ENCODE measurements at places on chromosomes 13 and 19.

- no peak for DNase-seq
Observed at GRCh38 chr13:43405457-43405856, 381.3 kb downstream of the ENOX1 start.

DNA sequence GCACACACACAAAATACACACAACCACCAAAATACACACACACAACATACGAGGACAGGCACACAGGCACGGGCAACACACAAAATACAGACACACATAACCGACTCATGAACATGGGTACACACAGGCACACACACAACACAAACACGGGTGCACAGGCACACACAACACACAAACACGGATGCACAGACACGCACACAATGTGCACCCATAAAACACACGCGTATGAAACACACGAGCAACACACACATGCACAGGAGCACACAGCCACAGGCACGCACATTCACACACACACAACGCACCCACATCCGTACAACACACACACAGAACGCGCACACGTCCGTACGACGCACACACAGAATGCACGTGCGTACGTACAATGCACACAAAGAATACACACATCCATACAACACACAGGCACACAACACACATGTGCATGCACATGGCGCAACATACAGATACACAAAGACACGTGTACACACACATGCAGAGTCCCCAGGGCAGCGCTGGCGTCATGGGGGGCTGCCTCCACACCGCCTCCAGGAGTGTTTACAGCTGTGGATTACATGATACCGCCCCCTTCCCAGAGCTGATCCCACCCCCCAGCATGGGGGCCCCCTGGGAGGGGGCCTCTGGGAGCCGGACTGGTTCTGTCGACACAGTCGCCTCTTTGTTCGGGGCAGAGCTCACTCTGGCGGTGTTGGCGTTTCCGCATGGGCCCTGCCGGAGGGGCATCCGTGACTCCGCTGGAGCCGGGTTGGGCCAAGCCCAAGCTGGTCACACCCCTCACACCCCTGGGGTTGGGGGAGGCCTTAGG, 2.9 kb downstream of the SBNO2 start:
- DNase-seq, result no peak

- DNase-seq, result no peak
Observed at GRCh38 chr13:30307971-30308290, 580 bp upstream of the KATNAL1 start.

GRCh38 chr13:98014766-98015165, 61.3 kb downstream of the IPO5 start:
- no peak for DNase-seq

GRCh38 chr19:39818626-39819097, 15.3 kb downstream of the DYRK1B start:
- DNase-seq, result no peak

- no peak for DNase-seq
Observed at GRCh38 chr13:106433066-106433465, 102.4 kb downstream of the EFNB2 start.

DNA sequence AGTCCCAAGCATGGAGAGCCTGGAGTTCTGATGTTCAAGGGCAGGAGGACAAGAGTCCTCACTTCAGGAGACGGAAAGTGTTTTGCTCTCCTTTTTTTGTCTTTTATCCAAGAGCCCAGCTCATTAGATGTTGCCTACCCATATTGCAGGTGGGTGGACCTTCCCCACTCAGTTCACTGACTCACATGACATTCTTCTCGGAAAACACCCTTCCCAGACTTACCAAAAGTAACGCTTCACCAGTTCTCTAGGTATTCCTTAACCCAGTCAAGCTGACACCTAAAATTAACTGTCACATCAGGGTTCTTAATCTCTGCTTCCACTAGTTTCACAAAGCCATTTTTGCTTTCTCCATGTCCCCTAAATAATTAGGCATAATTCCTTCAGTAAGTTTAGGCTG, 2215.4 kb upstream of the PCDH20 start:
- no peak for DNase-seq

DNA sequence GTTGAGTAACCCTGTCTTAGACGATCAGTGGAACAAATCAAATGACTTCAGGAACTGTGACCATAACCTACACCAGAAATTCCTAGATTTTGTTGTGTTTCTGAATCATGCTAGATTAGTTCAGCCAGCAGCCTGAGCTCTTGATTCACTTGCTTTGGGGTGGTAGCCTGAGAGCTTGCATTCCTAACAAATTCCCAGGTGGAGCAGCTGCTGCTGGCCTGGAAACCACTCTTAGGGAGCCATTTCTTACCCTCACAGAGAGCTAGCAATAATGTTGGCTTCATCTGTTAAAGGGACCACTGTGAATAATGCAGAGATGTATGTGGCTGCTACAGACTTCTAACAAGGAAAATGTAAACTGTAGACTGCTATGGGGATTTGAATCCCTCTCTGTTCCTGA, 388.1 kb upstream of the PRR20A start:
- no peak for DNase-seq

DNA sequence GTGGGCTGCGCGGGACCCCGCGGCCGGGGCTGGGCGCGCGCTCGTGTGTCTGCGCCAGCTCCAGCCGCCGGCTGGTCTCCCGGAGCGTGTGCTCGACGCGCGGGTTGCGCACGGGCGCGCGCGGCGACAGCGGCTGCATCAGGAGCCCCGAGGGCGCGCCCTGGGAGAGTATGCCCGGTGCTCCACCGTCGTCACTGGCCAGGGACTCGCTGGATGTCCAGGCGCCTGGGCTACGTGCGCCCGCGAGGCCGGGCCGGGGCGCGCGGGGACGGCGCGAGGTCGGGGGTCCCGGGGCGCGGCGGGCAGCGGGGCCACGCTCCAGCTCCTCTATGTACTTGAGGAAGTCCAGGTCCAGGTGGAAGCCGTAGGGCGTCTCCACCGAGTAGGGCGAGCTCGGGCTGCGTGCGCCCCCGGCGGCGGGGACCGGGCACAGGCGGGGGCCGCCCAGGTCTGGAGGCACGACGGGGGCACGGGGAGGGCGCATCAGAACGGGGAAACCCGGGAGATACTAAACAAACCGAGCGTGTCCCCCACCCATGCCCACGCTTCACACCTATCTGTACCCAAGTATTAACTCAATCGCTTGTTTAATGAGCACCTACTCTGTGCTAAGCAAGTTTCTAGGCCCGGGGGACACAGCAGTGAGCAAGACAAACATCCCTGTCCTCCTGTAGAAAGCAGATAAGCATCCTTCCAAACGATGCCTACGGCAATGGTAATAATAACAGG, 7.6 kb downstream of the KANK3 start:
- DNase-seq, result no peak

GRCh38 chr13:95660981-95661581, 15.9 kb upstream of the DNAJC3 start:
- no peak for DNase-seq

GRCh38 chr13:112392719-112393118, 16.6 kb downstream of the SPACA7 start:
- no peak for DNase-seq

- no peak for DNase-seq
Observed at GRCh38 chr19:43928820-43929219, 6.3 kb downstream of the ZNF45 start.

- no peak for DNase-seq
Observed at GRCh38 chr13:19052931-19053330, 128.7 kb downstream of the TUBA3C start.

- DNase-seq, result no peak
Observed at GRCh38 chr19:48319647-48320541, 5.5 kb upstream of the EMP3 start.

GRCh38 chr19:45216667-45217066, 28.5 kb downstream of the EXOC3L2 start:
- DNase-seq, result no peak

GRCh38 chr19:38900202-38900629, 447 bp downstream of the NFKBIB start:
- DNase-seq, result no peak

DNA sequence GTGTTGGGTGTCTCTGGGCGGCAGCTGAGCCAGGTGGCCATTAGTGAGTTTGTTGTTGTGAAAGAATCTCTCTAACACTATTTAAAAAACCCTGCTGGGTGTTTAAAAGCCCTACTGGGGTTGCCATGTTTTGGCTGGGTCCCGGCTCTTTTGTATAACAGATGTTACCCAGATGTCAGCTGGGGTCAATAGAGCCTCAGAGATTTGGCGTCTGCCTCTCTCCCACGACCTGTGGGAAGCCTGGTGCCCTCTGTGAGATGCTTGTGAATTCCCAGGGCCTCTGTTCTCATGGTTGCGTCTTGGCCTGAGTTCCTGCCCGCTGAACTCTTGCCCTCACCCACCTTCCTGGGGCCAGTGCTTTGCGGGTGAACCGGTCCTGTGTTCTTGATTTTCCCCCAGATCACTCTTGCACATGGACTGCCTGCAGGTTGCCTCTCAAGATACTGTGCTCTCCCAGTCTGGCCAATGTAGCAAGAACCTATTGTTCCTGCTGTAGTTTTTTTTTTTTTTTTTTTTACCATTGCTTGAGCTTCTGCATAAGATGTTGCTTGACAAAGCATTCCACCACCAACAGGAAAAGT, 9.5 kb downstream of the NFILZ start:
- DNase-seq, result no peak

- DNase-seq, result peak; percentile 30
Observed at GRCh38 chr13:102580552-102581169, 16.1 kb upstream of the TPP2 start.

GRCh38 chr13:112161521-112162301, 94.8 kb downstream of the SOX1 start:
- DNase-seq, result no peak

DNA sequence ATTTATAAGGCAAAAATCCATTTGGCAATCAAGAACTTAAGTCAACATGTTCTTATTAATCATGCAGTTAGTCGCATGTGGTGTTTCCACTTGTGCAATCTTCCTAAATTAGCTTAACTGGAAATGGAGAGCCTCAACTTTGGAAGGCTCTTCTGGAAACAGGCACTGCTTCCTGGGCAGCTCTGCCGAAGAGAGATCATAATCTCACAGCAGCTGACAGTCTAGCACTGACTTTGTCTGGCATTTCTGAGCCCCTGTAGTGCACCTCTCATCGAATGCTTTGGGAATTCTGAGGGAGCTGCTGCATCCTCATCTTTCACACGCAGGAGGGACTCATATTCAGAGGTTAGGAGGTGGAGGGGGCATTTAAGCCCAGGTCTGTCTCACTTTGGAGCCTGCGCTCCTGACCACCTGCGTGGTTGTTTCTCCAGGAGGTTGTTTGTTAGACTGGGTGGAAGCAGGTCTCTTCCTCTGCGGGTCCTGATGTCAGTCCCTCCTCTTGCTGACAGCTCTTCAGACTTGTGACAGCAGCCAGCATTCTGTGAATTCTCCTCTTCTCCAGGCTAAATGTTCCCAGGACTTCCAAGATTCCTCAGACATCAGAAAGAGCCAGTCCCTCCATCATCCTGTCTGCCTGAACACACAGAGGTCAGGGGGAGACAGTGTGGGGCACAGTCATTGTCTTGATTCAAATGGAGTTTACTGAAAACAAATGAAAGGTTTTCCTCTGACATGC, 100.4 kb upstream of the GJB6 start:
- DNase-seq, result no peak

DNA sequence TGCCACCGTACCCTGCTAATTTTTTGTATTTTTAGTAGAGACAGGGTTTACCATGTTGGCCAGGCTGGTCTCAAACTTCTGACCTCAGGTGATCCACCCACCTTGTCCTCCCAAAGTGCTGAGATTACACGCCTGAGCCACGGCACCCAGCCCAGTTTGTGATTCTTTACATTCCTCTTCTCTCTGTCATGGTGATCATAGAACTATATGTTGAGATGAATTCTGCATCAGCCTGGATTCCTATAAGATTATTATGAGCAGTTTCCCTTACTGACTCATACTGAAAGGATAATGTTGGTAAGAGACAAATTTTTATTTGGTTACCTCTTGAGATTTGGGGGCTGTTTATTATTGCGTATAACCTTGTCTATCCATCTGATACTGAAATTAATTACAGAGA, 121.5 kb upstream of the CSNK1A1L start:
- DNase-seq, result no peak

DNA sequence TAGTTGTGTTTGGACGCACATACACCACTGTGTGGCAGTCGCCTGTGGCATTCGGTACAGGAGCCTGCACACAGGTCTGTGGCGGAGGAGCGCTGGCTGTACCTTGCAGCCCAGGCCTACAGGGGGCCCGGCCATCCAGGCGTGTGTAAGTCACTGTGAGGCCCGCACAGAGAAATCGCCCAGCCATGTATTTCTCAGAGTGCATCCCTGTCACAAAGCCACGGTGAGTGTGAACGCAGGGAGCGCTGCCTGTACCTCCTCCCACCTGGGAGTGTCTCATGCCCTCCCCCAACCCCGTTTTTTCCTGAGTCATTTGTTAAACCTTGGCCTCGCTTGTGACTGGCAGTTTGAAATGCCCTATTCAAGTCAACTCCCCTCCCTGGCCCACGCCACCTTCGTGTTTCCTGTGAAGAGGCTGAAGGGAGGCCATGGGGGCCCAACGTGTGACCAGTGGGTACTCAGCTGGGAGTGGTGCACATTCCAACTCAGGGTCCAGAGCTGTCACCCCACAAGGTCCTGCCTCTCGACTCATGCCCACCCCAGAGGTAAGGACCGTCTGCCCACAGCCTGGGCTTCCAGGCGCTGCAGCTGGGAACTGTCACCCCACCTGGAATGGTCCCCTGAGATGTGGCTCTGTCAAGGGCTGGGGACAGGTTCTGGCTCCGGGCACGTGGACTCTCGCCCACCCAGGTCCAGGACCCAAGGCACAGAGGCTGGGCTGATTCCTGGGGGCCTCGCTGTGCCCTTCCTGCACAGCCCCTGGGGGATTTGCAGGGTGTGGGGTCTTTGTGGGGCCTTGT, 11.6 kb upstream of the RASA3 start:
- DNase-seq, result no peak

DNA sequence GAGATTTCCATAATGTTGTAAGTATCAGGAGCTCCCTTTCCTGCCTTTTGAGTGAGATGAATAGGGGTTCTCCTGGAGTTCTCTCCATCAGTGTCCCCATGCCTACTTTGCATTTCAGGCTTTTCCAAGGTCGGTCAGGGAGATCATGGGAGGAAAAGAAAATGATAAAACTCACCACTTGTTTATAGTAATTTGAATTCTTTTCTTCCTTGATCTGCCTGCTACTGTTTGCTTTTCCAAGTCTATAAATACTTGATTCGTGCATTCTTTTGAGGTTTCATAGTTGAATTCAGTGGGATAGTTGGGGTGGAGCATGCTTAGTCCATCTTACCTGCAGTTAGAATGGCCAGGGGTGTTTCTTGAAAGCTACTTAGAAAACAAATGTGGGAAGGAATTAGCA, 51.5 kb downstream of the PCCA start:
- DNase-seq, result no peak
